Fibroblast of skin of left biceps (primary cell): ENCODE measurements at places on chromosomes 3 and 15.

GRCh38 chr15:70242951-70243685, 145.4 kb upstream of the TLE3 start:
- no peak for DNase-seq

- no peak for DNase-seq
Measured at GRCh38 chr15:56602253-56602652, 131.1 kb downstream of the ZNF280D start.

GRCh38 chr15:48984811-48985352, 21.2 kb upstream of the SHC4 start:
- no peak for DNase-seq

DNA sequence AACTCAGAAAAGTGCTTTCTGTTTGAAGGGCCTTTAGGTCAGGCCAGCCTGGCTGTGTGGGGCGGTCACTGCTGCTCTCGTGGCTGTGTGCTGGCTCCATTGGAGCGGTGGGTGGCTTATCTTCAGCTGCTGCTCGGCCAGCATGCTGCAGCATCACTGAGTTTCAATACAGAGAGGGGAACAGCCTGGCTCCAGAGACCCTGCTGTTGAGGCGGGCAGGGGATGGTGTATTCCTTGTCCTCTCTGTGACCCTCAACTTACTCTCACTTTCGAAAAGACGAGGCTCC, 248.5 kb upstream of the ONECUT1 start:
- no peak for DNase-seq

- no peak for DNase-seq
Measured at GRCh38 chr3:149058198-149058597, 28.1 kb downstream of the HLTF start.

DNA sequence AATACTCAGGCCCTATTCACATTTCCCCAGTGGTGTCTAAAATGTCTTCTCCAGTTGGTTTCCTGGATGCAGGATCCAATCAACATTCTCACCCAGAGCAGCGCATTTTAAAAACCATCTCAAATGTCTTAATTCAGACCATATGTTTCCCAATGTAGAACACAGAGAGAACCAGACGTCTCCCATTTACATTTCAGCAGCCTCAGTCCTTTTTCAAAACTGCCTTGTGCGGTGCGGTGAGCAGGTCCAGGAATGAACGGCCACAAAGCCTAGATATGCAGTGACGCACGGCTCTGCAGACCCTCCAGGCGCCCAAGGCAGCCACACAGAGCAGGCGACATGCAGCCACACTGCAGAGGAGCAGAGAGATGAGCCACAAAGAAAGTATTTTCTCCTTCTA, 66.1 kb upstream of the MEX3B start:
- peak; percentile 74 for DNase-seq

DNA sequence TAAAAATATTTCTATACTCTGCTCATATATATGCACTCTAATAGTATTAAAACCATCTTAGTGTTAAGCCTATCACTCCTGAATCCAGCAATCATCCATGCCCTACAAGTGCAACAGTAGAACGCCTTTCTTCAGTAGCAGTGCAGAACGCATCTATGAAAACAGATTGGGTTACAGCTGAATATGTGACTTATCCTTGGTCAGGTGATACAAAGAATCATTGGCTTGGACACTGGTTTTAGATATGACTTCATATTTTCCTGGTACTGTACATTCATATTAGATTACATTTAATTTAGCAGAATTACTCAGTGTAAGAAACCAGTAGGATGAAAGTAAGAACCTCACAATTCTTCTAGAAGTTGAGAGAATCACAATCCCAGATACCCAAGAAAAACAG, 43.3 kb downstream of the ZNF106 start:
- no peak for DNase-seq

- no peak for DNase-seq
Measured at GRCh38 chr3:9308298-9308990, 54.4 kb upstream of the THUMPD3 start.

DNA sequence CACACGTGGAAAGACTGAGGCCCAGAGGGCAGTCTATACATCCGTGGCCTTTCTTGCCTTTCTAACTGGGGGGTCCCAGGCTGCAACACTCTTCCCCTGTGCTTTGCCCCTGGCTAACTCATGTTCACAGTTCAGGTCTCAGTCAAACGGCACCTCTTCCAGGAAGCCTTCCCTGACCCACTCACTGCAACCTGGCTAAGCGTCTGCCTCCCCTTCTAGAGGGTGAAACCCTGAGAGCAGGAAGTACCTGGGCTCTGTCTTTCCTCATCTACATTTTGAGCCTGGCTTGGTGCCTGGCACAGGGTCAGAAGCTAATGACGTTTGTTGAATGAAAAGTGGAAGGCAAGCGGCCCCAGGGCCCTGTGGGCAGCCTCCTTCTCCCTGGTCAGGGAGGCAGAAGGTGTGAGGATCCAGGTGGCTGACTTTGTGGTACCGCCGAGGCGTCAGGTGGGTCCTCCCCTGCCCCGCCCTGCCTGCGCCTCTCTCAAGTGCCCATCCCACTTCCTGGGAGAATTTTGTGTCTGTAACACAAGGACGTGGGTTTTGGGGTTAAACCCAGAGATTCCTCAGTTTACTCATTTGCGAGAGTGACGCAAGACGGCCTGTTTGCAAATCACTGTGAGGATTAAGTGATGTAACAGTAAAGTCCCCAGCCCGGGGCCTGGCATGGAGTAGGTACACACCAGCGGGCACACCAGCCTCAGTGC, 32.1 kb downstream of the DNASE1L3 start:
- DNase-seq: no peak
